Esophagus muscularis mucosa (tissue), 4 donors: ENCODE measurements at places on chromosomes 16 and 17.

DNA sequence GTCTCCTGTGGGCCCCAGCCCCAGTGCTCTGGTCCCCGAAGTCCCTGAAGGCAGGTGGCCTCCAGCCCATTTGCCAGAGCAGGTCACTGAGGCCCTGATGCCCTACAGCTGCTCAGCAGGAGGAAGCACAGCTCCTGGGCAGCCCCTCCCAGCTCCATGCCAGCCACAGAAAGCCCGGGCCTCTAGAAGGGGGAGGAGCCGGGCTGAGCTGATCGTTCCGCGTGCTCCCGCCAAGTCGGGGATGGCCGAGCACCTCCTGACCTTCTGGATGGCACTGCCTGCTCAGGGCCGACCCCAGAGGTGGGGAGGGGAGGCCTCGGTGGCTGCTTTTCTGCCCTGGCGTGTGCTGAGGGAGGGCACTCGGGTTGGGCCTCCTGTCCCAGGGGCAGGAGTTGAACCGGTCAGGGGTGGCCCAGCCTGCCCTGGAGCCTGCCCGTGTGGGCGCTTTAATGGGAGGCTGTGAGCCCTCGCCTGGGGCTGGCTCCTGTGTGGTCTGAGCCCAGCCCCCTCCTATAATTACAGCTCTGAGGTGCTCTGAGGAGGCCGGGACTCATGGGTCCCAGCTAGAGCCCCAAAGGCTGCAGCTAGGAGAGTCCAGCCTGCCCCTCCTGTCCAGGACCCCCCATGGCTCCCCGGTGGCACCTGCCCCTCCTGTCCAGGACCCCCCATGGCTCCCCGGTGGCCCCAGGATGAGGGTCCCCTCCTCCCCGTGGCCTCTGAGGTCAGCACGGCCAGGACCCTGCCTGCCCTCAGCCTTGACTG, 29.7 kb downstream of the ZFPM1 start:
- no peak for DNase-seq

DNA sequence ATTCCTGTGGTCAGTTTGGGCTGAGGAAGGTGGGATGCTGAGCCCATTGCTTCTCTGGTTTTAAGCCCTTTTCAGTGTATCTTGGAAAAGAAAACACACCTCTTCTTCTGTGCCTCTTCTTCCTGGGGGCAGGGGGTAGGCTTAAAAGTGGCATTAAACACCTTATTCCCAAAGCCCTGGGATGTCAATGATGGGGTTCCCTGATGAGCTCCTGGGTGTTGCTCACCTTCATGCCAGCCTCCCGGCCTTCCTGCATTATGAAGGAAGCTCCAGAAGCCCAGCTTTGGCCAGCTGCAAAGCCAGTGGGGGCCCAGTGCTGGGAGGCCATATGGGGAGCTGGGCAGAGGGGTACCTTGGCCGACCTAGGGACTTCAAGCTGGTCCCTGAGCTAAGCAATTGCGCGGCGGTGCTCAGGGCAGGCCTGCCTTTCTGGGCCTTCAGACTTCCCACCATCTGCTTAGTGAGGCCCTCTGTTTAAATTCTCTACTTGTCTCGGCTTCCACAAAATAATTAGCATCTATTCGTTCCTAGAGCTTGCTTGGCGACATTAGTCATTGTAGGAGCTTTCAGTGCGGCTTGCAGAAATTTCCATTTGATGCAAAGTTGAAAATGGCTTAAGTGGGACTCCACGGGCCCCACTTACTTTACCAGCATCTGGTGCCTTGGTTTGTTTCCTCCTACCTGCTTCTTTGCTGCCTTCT, 121.7 kb upstream of the NLRP1 start:
- DNase-seq = no peak

DNA sequence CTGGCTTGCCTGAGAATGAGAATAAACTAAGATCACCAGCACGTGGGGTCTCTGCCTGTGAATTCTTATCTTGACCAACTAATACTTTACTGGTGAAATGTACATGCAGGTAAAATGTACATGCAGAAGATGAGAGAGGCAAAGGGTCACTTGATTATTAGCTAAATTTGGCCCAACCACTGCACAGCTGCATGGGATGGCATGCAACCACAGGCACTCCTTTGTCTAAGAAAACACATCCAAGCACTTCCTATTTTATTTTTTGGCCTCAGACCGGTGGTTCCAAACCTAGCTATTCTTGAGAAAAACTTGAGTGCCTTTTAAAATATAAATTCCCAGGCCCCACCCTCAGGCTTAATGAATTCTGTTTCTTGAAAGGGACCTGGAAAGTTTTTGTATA, 77.9 kb downstream of the SYCE1L start:
- DNase-seq = no peak

GRCh38 chr17:33561569-33562334, 268.7 kb upstream of the ASIC2 start:
- DNase-seq = no peak

DNA sequence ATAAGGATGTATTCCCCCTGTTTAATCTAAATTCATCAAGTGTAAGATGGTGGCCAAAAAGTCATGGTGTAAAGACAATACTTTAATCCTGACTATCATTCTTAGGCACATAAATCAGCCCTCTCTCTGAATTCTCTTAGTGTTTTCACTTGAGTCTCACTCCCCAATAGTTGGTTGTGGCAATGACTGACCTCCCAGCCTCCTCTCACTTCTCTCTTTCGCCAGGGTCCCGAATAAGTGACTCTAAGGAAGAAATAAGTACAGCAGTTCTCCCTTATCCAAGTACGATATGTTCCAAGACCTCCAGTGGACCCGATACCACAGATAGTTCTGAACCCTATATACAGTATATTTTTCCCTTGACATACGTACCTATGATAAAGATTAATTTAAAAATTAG, 335.3 kb downstream of the MAF start:
- DNase-seq = no peak

- no peak for DNase-seq
These were observed 16.7 kb downstream of the RFFL start for GRCh38 chr17:35046740-35047283.
